Skeletal muscle cell (primary cell): ENCODE measurements at places on chromosomes 5 and 9.

DNA sequence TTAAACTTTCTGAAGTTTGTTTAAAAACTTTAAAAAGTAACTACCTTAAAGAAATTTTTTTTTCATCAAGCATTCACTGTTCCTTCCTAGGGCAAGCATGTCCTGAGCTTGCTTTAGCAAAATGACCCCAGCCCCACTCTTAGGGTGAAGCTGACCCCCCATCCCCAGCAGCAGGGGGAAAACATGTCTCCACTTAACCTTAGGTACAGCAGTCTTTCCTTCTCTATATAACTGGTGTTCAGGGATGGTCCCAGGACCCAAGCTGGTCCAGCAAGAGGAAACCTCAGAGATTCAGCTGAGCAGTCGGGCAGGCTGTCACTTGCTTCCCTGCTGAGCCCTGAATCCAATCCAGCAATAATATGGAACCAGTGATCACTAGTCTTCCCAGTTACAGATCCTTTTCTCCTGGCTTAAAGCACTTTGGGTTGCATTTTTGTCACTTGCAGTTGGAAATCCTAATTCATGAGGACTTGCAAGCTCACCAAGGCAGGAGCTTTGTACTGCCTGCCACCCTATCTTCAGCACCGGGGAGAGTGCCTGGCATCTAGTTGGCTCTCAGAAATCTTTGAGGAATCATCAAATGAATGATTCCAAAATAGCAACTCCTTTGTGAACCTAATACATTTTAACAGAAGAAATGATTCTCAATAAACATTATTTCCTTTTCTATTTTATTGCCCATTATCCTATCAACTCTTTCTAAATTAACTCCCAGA is 91.2 kb downstream of the FSTL4 start:
- no peak for DNase-seq

DNA sequence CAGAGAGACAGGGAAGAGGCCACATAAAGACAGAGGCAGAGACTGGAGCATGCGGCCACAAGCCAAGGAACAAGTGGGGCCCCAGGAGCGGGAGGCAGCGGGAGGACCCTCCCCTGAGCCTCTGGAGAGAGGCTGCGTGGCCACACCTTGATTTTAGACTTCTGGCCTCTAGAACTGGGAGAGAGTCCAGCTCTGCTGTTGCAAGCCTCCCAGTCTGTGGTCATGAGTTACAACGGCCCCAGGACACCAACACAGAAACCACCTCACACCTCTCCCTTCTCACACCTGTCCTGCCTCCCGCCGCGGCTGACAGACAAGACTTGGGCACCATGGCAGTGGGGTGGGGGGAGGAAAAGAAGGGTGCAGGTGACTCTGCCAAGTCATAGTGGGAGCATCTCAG is 2.2 kb downstream of the INPP5E start:
- peak; percentile 4 for DNase-seq

GRCh38 chr5:64163746-64164145 is 1.9 kb upstream of the RNF180 start:
- no peak for DNase-seq

GRCh38 chr9:97723819-97724218 is 26.7 kb upstream of the XPA start:
- no peak for DNase-seq

DNA sequence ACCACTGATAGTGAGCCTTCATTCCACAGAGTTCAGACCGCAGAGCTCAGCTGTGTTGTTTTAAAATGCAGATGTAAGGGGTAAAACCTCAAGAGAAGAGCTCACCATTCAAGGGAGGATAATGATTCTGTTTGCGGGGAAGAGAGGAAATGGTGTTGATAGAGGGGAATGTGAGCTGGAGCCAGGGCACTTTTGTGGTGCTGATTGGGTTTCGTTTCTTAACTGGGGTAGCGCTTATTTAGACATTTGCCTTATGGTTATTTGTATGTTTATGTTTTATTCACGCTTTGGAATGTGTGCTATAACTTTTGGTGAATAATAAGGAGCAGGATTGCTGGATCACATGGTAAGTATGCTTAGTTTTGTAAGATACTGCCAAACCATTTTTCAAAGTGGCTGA is 42.5 kb downstream of the STXBP1 start:
- DNase-seq, result no peak

DNA sequence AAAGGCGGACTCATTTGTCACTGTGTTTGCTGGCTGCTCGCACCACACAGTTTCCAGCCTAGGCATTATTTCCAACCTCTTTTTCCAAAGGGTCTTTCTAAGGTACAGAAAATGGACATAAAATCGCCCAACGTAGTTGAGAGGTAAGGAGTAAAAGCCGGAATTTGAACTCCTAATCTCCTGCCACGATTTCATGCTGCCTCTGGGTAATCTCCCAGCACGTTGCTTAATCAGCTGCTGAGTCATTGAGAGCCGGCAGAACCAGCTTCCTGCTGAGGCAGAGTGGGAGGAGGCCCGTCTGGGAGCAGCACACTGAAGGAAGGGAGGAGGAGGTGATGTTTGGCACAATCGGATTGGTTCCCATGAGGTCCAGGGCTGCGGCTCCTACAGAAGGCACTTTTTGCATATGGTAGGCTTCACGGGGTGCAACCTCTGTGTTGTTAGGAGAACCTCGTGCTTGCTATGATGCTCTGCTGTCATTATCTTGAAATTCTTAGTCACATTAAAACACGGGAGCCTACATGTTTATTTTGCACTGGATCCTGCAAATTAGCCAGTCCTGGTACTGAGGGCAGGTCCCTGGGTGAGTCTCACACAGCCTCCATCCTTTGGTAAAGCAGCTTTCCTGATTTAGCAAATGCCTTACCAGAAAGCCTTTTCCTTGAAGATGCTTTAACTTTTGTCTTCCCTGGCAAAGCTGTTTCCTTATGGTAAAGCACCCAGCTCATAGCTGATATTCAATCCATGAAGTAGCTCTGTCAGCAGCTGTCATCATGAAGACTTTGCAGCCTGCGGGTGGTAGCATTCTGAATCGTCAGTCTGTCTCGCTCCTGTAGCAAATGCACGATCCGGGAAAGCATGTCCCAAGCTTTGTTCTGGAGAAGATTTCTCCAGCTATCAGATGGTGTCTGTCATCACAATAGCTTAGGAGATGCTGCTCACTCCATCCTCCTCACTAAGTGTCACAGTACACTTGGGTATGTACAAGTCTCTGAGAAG is 191.6 kb upstream of the MSX2 start:
- DNase-seq, result peak; percentile 75

GRCh38 chr9:130346431-130346830 is 80.9 kb downstream of the HMCN2 start:
- no peak for DNase-seq

DNA sequence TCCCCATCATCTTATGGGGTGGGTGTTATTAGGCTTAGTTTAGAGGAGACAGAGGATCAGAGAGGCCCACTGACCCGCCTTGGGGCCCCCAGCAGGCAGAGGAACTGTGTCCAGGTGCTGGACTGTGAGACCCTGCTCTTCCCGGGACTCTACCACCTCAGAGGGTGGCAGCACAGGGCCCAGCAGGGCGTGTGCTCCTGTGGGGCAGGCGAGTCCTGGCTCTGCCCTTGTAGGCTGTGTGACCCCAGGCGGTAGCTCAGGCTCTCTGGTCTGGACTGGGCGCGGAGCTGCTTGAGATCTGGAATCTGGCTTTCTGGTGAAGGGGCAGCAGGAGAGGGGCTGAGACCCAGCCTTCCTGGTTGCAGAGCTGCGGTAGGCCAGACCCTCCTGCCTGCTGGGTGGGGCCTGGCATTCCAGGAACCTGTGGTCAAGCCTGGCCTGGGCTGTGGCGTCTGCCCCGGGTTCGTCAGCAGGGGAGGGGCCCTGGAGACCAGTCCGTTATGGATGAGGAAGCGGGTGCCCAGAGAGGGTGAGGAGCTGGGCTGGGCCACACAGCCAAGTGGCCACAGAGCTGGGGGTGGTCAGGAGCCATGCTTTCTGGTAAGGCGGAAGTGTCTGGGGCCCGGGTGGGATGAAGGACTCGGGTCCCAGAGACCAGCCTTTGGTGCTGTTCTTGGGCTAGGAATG is 46.5 kb downstream of the RXRA start:
- no peak for DNase-seq

DNA sequence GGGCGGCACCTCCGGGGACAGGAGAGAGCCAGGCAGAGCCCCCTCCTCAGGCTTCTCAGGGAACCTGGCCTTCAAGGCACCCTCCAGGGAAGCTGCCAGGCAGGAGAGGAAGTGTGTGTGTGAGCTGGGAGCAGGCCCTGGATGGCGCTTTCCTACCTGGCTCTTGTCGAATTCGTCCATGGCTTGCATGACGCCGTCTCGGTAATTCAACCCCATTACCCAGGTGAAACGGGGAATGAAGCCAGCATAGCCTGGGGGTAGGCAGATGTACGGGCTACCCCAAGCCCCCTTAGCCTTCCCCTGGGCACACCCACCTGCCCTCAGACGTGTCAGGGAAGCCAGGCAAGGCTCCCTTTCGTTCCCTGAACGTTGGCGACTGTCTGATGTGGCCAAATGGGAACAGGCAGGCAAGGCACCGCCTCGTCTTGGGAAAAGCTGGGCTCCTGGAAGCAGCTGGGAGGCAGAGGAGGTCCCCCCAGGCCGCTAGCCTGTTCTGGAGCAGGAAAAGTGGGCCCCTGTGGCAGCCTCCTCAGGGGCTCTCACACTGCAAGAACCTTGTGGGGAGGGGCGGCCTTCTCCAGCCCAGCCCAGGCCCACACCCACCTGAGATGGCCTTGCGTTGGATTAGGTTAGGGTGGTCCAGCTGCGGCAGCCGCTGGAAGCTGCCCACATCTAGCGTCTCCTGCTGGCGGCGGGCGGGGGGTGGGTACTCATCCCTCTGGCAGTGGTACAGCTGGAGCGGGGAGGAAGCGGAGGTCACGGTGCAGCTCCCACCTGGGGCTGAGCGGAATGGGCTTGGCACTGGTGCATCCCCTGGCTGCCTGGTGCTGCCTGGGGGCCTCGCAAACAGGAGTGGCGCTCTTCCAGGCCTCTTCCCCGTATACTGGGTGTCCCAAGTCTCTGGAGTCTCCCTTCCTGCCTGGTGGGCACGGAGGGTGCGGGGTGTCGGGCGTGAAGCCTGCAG is 3.7 kb downstream of the TUBB4B start:
- no peak for DNase-seq

GRCh38 chr5:7910738-7911428 is 41.9 kb downstream of the MTRR start:
- DNase-seq, result no peak

DNA sequence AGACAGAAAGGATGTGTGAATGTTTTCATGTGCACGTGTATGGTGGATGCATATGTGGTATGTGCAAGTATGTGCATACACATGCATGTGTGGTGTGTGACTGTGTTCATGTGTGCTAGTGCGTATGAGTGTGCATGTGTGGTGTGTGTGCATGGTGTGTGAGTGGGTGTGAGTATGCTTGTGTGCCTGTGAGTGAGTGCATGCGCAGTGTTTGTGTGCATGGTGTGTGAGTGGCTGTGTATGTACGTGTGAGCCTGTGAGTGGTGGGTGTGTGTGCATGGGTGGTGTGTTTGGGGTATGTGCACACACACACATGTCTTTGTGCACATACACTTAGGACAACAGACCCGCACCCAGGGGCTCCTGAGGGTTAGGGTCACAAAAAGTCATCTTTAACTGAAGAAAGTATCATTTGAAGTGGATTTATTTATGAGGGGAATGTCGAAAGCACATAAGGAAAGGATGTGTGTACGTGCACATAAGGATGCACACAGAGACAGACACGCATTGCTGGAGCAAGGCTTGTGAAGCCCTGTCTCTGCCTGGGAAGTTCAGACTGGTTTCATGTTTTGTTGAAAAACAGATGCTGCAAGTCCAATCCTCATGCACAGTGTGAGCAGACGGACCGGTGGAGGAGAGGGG is 237.0 kb downstream of the SYK start:
- DNase-seq, result no peak

GRCh38 chr9:123928533-123929176 is 1.3 kb downstream of the DENND1A start:
- DNase-seq, result no peak

DNA sequence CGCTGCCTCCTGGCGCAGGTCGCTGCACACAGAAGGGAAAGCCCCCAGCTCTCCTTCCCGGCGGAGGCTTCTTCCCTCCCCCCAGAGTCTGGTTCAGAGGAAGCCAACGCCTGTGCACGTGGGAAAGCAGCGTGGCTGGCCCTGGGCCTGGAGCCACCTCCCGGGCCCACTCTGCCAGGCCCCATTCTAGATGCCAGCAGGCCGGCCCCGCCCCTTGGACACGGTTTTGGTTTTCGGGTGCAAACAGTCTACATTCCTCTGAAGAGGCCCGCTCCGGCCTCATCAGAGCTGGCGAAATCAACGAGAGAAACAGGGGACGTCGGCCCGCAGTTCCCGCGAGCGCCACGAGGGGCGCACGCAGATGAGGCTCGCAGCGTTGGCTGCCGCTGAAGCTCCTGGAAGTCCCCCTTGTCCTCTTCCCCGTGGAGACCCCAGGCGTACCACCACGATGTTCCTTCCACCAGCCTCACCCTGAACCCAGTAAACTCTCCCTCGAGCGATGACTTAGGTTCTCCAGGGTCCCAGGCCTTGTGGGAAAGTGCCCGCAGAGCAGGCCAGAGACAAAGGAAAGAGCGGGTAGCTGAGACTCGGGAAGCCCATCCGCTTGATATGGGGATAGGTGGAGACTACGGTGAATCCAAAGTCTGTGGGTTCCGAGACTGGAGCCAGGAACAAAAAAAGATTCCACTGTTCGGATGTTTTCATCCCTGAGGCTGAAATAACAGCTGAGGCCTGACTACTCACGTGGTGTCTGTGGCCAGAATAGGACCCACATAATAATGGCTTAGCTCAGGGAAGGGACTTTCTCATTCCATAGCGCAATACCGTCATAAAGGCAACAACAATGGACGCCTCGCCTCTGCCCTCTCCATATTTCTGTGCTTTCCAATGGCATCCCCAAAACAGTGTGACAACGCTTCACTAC is 64.2 kb downstream of the KLF4 start:
- DNase-seq, result peak; percentile 1

- DNase-seq, result no peak
Observed at GRCh38 chr5:73338256-73339050, 110.1 kb downstream of the FOXD1 start.

- DNase-seq, result no peak
Observed at GRCh38 chr9:79656169-79656568, 84.4 kb downstream of the TLE4 start.
